ENCODE measurements at places on chromosomes 6 and 20.

DNA sequence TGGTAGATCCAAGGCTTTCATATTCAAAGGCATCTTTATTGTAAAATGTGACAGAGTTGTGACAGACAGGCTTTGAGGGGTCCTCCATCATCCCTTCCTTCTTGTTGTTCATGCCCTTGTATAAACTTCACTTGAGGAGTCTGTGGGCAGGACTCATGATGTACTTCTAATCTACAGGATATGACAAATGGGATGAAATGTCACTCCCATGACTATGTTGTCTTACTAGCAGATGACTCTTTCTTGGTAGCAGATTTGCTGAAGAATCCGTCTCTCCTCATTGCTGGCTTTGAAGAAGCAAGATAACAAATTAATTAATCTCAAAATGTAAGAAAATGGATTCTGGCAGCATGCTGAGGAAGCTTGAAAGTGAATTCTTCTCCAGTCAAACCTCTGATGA, 566.1 kb downstream of the TFAP2B start:
- DNase-seq: no peak

GRCh38 chr6:132927713-132928112, 113.3 kb downstream of the RPS12 start:
- no peak for DNase-seq

DNA sequence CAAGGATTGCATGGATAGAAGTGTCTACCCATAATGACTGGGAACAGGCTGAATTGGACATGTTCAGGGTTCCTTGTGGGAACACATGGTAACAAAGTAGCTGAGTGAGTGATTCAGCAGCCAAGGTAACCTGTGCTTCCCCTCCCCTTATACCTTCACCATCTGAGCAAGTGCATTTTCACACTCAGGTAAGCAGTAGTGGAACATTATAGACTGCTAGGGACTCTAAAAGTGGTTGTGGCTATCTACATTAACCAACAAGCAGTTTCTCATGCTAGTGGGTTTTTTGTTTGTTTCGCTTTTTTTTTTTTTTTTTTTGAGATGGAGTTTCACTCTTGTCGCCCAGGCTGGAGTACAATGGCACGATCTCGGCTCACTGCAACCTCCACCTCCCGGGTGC, 41.4 kb downstream of the KIZ start:
- no peak for DNase-seq

GRCh38 chr20:45311589-45312211, 3.6 kb upstream of the MATN4 start:
- DNase-seq: peak; percentile 34

GRCh38 chr6:131816869-131817268, 9.0 kb downstream of the ENPP1 start:
- DNase-seq: no peak

GRCh38 chr20:38830356-38830755, 24.9 kb downstream of the PPP1R16B start:
- no peak for DNase-seq

- no peak for DNase-seq
Observed at GRCh38 chr6:148658681-148659430, 88.0 kb upstream of the UST start.

GRCh38 chr6:24340998-24341938, 16.6 kb downstream of the DCDC2 start:
- no peak for DNase-seq

GRCh38 chr6:11767458-11767857, 11.1 kb downstream of the ADTRP start:
- DNase-seq: no peak

DNA sequence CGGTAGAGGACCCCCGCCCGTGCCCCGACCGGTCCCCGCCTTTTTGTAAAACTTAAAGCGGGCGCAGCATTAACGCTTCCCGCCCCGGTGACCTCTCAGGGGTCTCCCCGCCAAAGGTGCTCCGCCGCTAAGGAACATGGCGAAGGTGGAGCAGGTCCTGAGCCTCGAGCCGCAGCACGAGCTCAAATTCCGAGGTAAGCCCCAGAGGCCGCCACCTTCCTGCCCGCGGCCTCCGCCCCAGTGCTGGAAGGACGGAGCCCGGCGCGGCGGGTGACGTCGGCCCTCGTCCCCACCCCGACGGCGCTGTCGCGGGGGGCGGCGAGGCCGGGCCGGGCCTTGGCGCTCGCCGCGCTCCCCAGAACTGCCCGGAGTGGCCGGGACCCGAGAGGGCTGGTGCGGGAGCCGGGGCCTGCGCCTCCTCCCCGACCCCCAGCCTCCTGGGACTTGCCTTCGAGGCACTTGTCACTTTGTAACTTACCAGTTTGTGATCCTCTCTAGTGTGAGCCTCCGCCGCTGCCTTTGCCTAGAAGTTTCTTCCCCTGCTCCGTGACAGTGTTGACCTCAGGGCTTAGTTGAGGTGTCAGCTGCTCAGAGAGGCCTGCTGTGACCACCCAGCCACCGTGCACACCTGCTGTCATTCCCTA, 417 bp downstream of the VAPB start:
- DNase-seq: no peak

DNA sequence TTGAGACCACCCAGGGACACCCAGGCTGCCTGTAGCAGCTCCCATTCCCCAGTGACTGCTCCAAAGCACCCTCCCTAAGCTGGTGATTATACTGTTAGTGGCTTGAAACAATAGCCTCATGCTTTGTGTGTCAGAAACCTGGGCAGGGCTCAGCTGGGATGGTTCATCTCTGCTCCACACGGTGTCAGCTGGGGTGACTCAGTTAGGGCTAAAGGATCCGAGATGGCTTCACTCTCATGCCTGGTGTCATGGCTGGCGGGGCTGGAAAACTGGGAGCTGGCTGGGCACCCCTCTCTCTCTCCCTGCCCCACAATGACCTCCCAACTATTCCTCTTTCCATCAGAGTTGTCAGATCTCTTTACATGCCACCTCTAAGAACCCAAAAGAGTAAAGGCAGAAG, 44.4 kb downstream of the ANKRD60 start:
- no peak for DNase-seq

DNA sequence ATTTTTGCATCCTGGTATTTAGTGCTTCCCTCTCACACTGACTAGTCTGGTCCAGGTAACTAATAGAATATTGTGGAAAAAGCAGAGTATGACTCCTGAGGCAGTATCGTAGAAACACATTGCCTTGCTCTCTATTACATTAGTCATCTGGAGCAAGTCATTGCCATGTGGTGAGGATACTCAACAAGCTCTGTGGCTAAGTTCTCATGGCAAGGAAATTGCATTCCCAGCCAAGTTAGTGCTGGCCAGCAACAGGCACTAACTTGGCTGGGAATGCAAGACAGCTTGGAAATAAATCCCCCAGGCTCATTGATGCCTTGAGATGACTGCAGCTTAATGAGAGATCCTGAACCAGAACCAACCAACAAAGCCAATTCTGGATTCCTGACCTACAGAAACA, 39.7 kb upstream of the HTR1B start:
- DNase-seq: no peak

DNA sequence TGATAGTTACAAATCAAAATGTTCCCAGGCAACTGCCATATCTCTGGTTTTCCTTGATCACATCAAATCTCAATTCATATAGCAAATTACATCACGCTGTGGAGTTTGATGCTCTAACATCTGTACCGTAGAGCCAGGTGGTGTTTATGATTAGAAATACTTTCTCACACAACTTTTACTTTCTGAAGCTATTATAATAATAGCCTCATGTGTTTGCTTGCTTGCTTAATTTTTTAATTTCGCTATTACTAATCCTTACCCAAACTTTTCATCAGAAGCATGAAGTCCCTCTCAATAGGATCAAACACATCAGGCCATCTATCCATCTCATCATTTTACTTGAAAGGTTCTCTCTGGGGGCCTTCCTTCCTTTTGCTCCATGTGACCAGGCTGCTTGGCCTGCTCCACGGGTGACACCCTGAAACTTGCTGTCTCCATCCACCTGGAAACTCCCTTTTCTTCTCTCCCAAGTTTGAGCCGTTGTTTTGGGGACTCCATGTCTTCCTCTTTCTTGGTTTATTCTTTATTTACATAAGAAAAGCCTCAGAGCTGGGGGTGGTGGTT, 75.4 kb downstream of the ADAT2 start:
- no peak for DNase-seq

DNA sequence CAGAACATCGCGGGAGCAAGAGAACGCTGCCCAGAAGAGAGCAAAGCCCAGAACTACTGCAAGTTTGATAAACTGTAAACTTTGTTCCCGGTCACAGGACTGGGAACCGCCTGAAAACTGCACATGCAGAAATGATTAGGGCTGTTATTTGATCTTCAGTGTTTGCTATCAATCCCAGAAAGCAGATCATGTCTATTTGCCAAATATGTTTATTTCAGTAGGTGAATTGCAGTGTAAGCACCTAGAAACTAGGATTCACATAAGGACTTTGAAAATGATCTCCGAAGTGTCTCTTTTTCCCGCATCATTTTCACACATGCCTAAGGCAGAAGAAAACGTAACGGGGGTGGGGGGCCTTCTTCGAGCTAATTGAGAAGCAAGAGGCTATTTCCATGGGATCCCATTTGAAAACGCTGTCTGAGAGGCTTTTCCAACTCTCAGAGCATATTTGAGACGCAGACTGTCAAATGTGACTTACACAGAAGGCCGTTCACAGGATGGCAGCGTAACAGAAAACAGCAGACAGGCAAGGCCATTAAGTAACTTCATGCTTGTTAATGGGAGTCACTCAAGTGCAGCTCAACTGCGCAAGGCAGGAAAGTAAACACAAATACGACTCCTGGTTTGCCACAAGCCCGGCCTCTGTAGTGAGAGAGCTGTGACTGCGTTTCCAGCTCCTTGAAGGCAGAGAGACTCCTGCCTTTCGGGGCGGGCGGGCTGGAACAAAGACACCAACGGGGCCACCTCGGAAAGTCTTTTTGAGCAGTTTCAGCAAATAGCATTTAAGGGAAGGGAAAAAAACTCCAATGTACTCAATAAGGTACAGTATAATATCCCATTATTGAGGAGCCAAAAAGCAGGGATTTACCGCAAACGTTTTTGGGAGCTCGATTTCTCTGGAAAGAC, 144.7 kb upstream of the ZNF217 start:
- DNase-seq: no peak

DNA sequence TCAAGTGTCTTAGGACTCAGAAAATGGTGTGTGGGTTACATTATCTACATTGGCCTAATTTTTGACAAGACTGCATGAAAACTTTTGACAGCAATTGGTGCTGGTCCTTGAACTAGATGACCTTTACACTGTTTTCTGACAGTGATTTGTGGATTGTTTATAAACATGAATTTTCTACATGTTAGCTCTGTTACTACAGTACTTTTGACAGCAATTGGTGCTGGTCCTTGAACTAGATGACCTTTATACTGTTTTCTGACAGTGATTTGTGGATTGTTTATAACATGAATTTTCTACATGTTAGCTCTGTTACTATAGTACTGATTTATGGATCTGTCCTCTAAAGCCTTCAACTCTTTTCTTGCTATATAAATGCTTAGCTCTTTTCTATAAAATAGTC, 16.7 kb downstream of the KCTD20 start:
- no peak for DNase-seq

GRCh38 chr20:25309395-25310267, 61.7 kb downstream of the PYGB start:
- DNase-seq: no peak

DNA sequence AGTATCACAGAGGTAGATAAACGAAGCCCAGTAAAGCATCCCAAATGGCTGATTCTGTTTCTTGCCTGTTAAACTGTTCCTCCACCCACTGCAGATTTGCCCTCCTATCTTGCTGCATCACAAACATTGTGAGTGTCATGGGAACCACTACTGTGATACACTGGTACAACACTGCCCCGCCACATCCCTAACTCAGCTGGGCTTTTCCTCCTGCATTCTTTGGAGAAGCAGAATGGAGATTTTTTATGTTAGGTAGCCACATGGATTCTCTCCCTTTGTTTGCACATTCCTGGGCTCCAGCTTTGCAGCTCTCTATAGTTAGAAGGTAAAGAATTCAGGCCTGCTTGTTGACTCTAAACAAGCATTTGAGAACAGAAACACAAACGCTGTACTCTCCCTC, 234.1 kb downstream of the TMEM242 start:
- no peak for DNase-seq

- no peak for DNase-seq
Observed at GRCh38 chr6:149860834-149861602, 3.1 kb downstream of the LRP11 start.

GRCh38 chr6:119742188-119742803, 392.7 kb upstream of the MAN1A1 start:
- DNase-seq: peak; percentile 49

DNA sequence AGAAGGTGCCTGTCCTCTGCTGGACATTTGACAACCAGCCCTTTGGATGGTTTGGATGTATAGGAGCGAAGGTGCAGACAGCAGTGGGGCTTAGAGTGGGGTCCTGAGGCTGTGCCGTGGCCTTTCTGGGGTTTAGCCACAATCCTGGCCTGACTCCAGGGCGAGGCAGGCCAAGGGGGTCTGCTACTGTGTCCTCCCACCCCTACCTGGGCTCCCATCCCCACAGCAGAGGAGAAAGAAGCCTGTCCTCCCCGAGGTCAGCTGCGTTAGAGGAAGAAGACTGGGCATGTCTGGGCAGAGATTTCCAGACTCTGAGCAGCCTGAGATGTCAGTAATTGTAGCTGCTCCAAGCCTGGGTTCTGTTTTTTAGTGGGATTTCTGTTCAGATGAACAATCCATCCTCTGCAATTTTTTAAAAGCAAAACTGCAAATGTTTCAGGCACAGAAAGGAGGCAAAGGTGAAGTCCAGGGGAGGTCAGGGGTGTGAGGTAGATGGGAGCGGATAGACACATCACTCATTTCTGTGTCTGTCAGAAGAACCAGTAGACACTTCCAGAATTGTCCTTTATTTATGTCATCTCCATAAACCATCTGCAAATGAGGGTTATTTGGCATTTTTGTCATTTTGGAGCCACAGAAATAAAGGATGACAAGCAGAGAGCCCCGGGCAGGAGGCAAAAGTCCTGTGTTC, 1.3 kb upstream of the CDKN1A start:
- no peak for DNase-seq

DNA sequence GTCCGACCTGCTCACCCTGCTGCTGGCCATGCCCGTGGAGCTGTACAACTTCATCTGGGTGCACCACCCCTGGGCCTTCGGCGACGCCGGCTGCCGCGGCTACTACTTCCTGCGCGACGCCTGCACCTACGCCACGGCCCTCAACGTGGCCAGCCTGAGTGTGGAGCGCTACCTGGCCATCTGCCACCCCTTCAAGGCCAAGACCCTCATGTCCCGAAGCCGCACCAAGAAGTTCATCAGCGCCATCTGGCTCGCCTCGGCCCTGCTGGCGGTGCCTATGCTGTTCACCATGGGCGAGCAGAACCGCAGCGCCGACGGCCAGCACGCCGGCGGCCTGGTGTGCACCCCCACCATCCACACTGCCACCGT, 885 bp downstream of the NTSR1 start:
- DNase-seq: no peak

GRCh38 chr6:152298055-152298647, 339.0 kb downstream of the SYNE1 start:
- DNase-seq: no peak

DNA sequence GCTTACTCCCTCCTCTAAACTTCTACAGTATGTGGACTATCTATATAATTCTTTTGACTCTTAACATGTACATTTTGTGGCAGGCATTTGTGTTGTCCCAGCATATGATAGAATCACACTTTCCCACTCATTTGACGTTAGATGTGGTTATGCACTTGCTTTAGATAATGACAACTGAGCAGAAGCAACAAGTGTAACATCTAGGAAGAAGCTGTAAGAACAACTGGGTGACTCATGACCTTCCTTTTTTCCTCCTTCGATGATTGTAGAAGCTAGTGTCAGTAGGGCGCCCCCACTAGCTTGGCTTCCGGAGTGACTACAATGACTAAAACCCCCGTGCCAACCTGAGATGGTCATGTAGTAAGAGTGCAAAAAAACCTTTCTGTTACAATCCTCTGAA, 74.6 kb upstream of the CEP85L start:
- DNase-seq: peak; percentile 90
